ENCODE measurements at places on chromosomes 3 and 15.
A peak's percentile ranks its signal among the peaks of the same experiment; 100 is the strongest.

DNA sequence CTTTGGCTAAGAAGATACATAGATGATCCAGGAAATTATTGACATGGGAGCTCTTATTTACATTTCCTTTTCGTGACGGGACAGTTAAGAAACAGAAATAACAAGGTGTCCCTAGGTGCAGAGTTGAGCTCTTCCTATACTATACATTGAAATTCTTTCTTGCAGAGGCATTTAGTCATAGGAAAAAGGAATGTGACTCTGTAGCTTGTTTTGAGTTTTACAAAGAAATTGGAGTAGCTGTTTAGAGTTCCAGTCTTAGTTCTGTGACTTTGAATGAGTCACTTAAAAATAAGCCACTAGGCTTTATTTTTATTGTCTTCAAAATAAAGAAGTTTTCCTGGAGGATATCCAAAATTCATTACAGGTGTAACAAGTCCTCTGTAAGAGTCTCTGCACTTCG is 723.5 kb upstream of the SGO1 start:
- no peak for DNase-seq

DNA sequence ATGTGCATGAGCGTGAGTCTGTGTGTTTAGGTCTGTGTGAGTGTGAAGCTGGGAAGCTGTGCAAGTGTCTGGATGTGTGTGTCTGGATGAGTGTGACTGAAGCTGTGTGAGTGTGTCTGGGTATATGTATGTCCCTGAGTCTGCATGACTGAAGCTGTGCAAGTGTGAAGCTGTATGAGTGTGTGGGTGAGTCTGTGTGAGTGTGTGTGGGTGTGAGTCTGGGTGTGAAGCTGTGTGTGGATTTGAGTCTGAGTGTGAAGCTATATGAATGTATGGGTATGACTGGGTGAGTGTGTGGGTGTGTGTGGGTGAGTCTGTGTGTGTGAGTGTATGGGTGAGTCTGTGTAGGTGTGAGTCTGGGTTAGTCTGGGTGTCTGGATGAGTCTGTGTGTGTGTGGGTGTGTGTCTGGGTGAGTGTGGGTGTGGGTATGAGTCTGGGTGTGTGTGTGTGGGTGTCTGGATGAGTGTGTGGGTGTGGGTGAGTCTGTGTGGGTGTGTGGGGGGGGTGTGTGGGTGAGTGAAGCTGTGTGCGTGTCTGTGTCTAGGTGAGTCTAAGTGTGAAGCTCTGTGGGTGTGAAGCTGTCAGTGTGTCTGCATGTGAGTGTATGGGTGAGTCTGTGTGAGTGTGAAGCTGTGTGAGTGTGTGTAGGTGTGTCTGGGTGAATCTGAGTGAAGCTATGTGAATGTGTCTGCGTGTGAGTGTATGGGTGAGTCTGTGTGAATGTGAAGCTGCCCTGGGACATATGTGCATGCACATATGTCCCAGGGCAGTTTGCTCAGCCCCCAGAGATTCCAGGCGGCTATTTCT is 20.3 kb downstream of the MINAR1 start:
- DNase-seq, result no peak

DNA sequence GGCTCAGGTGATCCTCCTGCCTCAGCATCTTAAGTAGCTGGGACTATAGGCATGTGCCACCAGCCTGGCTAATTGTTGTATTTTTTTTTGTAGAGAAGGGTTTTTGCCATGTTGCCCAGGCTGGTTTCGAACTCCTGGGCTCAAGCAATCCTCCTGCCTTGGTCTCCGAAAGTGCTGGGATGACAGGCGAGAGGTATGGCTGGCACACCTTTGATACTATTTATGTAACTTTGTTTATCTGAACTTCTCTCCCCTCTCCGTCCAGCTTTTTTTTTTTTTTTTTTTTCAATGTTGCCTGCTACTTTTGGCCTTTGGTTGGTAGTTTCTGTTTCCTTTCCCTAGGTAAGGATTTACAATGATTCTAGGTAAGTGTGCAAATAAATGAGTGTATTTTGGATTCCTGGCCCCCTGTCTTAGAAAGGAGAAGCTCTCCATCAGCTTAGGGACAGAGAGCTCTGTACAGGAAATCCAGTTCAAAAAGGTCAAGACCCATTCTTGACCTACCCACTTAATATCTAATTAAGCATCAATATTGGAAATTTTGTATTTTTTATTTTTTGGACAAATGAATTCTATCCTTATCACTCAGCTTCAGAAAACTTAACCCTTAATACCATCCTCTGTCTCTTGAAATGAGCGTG is 6.8 kb downstream of the ARL6IP5 start:
- DNase-seq, result no peak

DNA sequence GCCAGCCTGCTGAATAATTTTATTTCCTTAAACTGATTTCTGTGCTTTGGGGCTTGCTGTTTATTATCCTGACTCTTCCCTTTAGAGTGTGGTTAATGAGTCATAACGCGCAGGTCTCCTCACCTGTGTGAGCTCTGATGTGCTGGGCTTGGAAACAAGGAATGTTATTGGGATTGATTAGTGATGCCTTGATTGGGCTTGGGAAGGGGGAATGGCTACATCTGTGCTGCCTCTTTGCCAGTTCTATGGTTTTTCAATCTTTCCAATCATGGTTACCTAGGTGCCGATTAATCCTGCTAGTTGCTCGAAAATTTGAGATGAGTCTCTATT is 161.0 kb downstream of the THSD4 start:
- no peak for DNase-seq

GRCh38 chr15:96223939-96224338 is 106.6 kb upstream of the NR2F2 start:
- DNase-seq, result no peak

GRCh38 chr3:42129014-42129953 is 38.1 kb downstream of the TRAK1 start:
- DNase-seq, result no peak

GRCh38 chr3:46926871-46927717 is 49.5 kb downstream of the CCDC12 start:
- no peak for DNase-seq

GRCh38 chr3:106302451-106303221 is 433.8 kb upstream of the CBLB start:
- DNase-seq, result no peak

DNA sequence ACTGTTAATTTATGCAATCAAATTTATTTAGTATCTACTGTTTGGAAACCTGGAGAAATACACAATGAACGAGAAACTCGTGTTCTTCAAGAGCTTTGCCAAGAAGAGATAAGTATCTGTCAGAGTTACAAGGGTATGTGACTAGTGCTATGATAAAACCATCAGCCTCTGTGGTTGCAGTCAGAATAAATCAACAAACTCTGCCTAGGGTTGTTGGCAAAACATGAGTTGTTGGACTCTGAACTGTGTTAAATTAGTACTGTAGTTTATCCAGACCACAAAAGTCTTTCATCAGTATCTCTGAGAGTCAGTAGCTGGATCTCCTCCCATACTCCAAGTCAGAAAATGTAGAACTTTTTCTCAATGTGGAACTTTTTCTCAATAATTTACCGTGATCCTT is 918.4 kb downstream of the NAALADL2 start:
- DNase-seq, result no peak

GRCh38 chr3:43015572-43015971 is 36.5 kb downstream of the GASK1A start:
- DNase-seq, result no peak

GRCh38 chr15:42332331-42332730 is 27.0 kb upstream of the CAPN3 start:
- no peak for DNase-seq

GRCh38 chr3:73259856-73260255 is 198.4 kb downstream of the EBLN2 start:
- DNase-seq, result no peak

DNA sequence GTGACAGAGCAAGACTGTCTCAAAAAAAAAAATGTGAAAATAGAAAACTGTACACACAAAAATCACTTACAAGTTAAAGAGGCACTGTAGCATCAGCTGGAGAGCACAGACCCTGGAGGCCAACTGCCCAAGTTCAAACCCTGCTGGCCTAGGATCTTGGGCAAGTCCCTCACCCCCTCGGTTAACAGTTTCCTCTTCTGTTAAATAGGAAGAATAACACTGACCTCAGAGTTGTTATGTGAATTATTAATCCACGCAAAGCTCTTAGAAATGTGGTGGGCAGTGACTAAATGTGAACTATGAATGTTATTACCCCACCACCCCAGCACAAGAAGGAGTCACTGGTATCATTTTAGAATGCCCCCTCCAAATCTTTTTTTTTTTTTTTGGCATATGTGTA is 11.2 kb downstream of the CIB1 start:
- no peak for DNase-seq

DNA sequence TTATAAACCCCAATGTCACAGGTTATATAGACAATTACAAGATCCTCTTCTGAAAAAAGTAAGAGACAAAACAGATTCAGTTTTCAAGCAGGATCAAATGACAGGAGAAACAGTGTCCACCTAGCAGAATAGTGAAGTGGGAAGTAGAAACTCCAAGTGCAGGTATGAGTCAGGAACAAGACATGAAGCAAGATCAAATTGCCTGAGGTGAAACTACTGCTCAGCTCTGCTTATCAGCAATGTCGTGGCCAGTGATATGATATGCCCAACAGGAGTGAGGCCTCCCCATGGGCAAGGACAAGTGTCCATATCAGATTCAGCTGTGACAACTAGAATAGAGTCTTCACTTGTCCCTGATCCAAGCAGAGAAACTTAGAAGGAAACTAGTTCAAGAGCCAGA is 100.0 kb downstream of the ZMAT3 start:
- no peak for DNase-seq

DNA sequence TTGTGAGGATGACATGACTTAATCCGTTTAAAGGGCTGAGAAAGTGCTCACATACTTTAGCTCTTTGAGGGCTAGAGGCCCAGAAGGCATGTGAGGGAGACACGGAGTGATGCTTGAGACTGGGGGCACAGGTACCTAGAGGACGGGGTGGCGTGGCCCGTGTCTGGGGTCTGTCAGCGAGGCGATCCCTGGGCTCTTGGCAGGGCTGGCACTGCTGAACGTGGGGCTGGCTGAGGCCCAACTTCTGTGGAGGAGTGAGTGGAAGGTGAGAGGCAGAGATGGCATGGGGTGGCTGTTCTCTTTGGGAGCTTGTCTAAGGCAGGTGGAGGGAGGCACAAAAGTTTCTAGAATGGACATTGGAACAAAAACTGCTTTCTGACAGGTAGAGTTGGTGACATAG is 9.5 kb downstream of the SEMA4B start:
- no peak for DNase-seq

DNA sequence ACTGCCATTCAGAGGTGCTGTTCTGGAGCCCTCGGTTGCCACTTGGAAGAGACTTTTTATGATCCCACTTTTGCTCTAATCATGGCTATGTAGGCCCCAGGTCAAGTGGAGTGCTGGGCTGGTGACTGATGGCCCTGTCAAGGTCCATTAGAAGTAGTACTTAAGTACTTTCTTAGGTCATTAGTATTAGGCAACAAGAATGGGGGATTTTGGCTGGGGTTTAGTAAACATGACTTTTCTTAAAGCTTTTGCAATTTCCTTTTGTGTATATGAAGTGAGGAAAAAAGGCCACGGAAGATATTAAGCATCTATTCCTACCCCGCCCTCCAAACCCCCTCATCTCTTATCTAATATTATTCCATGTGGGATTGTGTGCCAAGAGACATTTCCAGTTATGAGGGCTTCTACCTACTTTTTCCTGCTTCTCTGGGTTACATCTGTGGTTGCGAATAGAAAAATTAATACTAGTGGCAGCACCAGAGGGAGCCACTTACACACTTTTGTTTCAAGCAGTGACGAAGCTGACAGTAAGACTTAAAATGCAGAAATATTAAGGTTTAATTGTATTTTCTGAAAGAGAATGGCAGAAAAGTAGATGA is 13.9 kb downstream of the NLGN1 start:
- no peak for DNase-seq

GRCh38 chr15:37550360-37551024 is 383.9 kb upstream of the TMCO5A start:
- no peak for DNase-seq

GRCh38 chr3:29718661-29719065 is 437.8 kb downstream of the RBMS3 start:
- peak; percentile 8 for DNase-seq

- DNase-seq, result no peak
Measured at GRCh38 chr15:99151156-99151555, 46.3 kb downstream of the SYNM start.

DNA sequence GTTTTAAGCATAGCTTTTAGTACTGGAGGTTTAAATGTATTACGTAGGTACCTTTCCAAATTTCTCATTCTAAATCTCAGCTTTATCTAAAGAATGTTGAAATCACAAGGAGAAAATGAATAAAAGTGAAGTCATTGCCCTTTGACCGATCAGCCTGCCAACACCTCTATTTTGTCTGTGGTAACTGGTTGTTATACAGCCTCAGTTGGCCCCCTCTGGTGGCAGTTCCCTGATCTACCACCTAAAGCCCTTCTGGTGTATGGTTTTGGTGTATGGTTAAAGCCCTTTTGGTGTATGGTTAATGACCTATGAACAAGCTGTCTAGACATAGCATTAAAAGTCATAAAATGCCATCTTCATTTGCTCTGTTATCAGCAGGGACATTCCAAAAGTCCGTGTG is 378.2 kb upstream of the AZI2 start:
- DNase-seq, result peak; percentile 80

GRCh38 chr15:66601521-66601920 is 35.7 kb upstream of the LCTL start:
- no peak for DNase-seq

- DNase-seq, result no peak
Measured at GRCh38 chr3:6249679-6250078, 611.2 kb upstream of the GRM7 start.

DNA sequence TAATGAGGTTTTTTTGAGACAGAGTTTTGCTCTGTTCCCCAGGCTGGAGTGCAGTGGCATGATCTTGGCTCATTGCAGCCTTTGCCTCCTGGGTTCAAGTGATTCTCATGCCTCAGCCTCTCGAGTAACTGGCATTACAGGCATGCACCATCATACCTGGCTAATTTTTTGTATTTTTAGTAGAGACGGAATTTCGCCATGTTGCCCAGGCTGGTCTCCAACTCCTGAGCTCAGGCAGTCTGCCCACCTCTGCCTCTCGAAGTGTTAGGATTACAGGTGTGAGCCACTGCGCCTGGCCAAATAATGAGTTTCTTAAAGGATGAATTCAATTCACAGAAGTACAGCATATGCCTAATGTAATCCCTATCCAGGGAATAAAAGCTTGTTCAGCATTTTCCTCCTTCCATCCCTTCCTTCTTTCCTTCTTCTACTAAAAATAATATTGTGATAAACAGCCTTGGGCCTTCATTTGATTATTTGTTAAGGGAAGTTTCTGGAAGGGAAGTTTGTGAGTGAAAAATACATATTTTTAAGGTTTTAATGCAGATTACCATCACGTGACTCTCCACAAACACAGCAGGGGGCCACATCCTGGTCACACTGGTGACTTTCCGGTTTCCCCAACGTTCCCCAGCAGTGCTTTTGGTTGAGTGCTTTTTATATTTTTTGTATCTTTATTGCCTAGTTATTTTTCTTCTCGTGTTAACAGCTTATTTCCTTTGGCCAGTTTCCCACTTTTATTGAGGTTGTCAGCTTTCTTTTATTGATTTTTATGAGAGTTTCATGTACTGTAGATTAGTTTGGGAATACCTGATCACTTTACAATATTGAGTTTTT is 116.8 kb downstream of the USP13 start:
- DNase-seq, result no peak

DNA sequence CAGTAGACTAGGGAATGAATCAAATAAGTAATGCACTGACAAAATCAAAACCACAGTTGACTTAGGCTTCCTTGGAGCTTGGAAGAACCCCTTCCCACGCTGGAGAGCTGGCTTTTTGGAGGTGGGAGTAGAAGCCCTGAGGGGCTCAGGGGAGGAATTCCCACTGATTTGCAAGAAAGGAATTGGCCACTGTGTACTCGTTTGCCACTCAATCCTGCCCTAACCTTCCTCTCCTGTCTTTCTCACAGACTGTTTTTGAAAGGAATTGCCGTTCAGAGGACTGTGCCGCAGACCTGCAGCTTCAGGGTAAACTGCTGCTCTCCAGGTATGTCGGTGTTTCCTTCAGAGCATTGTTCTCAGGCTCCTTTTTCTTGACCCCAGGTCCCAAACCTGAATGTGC is 208.2 kb upstream of the CTDSPL start:
- no peak for DNase-seq

Measured in iPS-NIHi11 (cell line).